AG20443 (cell line): ENCODE measurements at places on chromosomes 6 and 20.

GRCh38 chr6:152351742-152352141, 285.4 kb downstream of the SYNE1 start:
- DNase-seq = no peak

GRCh38 chr20:58987790-58988564, 6.9 kb downstream of the NELFCD start:
- DNase-seq = no peak

- no peak for DNase-seq
These were observed 19.6 kb downstream of the FOXC1 start for GRCh38 chr6:1629316-1629715.

GRCh38 chr6:157246048-157246630, 77.2 kb downstream of the TMEM242 start:
- DNase-seq = peak; percentile 71

GRCh38 chr6:53939830-53940229, 145.0 kb downstream of the LRRC1 start:
- no peak for DNase-seq

GRCh38 chr20:34066476-34067090, 45.5 kb downstream of the EIF2S2 start:
- no peak for DNase-seq

- DNase-seq = no peak
These were observed 66.0 kb downstream of the CDH26 start for GRCh38 chr20:60024245-60024644.

- DNase-seq = no peak
These were observed 830.9 kb upstream of the GJE1 start for GRCh38 chr6:141301779-141302178.

GRCh38 chr6:8857160-8857559, 421.8 kb upstream of the SLC35B3 start:
- no peak for DNase-seq

- no peak for DNase-seq
These were observed 35.6 kb upstream of the THBS2 start for GRCh38 chr6:169289257-169289618.

DNA sequence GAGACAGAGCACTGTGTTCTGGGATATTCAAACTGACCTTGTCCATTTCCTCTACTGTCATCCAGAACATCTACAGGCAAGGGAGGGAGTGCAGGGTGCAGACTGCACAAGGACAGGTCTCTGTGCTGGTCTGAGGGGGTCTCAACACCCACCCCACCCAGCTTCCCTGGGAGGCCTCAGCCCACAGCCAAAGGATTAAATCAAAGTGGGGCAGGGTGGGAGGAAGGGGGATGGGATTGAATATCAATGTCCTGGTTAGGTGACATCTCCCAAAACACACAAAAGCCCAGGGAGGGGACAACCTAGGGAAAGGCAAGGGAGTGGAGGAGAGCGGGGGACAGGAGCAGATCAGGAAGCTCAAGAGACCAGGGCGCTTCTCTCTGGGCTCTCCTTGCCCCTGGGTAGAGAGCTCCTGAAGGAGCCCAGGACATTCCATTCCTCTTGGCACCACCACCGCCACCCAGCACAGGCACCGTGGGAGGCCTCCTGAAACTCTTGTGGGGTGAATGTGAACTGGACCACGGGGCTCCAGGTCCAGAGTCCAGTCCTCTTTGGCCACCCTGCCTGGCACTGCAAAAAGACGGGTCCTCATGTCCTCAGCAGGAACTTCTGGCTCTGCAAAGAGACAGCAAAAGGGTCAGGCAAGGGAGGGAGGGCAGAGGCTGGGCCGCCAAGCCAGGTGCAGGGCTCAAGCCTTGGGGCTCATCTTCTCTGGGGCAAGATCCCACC, 73.9 kb downstream of the JPH2 start:
- DNase-seq = no peak

- DNase-seq = no peak
These were observed 129.6 kb downstream of the EDN1 start for GRCh38 chr6:12419631-12420272.

DNA sequence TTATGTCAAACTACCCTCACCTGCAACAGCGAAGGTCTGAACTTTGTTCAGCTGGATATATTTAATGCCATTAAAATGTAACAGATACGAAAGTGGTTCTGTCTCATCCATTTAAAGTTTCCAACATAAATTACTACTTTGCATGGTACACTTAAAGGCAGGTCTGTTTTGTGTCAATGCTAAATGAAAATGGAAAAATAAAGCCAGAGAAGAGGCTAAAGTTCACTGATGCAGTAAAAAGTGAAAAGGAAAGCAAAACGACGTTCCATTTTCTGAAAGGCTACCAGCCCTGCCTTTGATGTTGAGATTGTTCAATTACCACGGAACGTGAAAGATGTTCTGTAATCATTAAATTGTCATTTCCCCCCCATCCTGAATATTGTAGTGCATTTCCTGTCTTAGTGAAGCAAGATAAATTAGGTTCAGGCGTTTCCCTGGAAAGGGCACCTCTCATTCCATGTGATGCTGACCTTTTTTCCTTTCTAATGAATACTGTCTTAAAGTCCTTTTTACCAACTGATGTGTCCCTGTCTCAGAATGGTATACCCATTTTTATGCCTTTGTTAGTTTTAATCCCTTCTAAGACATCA, 334.7 kb upstream of the JAG1 start:
- DNase-seq = no peak

- DNase-seq = no peak
These were observed 8.8 kb downstream of the CDKAL1 start for GRCh38 chr6:20542927-20543602.

GRCh38 chr20:63165356-63166192, 50.4 kb downstream of the YTHDF1 start:
- DNase-seq = no peak

DNA sequence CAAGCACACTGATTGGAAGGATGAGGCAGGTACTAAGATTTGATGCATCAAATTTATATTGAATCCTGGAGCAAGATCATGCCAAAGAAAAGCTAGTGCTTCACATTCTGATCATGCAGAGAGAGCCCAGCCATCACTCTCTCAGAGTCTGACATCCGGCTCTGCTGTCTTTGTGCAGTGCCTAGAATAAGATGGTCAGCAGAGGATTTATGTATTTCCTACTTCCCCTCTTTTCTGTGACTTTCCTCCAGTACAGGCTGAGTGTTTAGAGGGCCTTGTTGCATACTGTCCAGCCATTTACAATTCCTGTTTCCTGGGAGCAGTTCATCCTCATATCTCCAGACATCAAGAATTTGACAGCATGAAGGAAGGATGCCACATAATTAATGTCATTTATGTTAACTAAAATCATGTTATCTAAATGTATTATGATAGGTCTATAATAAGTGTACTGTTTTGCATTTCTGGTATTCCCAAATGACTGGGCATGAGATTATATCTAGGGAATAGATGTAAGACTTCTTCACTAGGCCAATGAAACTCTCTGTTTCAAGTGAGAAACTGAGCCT, 167.6 kb downstream of the EPM2A start:
- DNase-seq = no peak

DNA sequence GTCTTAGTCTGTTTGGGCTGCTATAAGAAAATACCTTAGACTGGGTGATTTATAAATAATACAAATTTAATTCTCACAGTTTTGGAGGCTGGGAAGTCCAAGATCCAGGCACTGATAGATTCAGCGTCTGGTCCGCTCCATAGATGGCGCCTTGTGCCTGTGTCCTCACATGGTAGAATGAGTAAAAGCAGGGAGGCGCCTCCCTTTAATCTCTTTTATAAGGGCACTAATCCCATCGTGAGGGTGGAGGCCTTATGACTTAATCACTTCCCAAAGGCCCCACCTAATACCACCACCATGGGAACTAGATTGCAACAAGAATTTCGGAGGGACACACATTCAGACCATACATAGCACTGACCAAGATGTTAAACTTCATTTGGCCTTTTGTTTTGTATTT, 91.2 kb upstream of the TMEM181 start:
- no peak for DNase-seq

- DNase-seq = no peak
These were observed 437.6 kb upstream of the PLCB4 start for GRCh38 chr20:8631271-8631670.

DNA sequence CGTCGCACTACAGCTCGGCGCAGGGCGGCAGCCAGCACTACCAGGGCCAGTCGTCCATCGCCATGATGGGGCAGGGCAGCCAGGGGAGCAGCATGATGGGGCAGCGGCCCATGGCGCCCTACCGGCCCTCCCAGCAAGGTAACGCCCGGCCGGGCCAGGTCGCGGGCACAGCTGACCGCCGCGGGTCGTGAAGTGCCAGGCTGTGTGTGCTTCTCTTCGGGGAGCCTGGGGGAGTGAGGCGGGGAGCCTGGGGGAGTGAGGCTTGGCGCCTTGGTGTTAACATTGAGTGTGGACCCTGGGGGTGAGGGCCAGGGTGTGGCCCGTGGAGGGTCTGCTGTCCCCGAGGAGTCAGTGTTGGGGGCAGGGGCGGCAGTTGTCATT, 19.4 kb upstream of the MTG2 start:
- DNase-seq = no peak

DNA sequence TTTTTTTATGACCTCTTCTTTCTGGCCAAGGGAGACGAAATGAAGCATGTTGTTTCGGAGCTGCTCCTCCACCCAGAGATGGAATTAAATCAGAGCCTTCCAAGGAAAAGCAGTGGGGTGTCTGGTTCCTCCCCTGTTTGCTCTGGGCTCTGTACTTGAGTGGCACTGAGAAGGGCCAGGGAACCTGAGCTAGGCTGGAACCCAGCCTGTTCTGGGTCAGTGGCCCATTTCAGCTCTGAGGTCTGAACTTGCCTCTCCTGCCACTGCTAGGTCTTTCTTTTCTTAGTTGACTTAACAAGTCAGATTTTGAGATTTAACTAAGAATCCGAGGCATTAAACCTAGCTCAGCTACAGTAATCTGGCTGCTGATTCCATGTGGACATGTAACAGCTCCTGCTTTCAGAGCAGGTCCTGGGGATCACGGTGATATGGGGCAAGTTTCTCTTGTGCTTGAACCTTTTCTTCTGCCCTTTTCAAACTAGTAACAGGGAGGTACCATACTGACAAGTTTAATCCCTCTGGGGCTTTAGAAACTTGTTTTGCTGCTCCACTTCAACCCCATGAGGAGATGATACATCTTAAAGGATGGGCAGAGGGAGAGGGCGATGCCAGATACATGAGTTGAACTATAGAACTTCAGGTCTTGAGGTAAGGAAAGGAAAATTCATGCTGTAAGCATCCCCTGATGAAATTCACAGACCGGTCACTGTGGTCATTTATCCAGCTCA, 101.1 kb downstream of the SLC24A3 start:
- no peak for DNase-seq

DNA sequence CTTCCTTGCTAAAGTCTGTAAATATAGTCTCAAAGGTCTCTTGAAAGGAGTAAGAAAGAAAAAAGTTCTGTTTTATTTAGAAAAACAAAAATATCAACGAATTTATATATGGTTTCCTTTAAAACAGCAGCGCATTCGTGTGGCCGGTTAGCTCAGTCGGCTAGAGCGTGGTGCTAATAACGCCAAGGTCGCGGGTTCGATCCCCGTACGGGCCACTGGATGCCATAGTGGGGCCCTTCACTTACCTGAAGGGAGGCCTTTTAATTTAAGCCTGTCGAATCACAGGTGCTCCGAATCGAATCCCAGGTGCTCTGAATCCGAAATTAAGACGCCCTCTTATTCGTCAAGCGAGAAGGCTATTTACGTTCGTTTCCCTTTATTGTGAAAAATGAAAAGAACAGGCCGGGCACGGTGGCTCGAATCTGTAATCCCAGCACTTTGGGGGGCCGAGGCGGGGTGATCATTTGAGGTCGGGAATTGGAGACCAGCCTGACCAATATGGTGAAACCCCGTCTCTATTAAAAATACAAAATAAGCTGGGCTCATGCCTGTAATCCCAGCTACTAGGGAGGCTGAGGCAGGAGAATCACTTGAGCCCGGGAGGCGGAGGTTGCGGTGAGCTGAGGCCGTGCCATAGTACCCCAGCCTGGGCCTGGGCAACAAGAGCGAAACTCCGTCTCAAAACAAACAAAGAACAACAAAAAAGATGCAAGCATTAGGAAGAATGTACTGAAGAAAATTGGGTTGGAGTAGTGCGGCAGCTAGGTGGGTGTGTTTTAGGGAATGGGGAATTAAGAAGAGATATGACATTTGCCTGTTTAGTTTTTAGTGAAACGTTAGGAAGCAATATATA, 195.8 kb upstream of the ZNF184 start:
- DNase-seq = peak; percentile 67

DNA sequence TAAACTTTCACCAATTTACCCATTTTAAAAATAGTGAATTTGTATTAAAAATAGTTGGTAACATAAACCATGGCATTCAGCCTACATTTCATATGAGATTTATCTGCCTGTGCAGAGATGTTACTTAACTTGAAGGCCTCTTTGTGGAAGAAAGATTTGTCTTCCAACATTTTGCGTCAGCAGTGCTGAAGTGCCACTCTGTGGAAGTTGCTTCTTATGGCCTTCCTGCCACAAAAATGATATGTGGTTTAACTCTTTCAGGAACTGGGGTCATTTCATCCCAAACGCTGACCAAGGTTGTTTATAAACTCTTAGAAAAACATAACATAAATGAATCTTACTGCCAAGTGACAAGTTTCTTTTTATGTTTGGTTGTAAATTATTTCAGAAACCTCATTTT, 246.8 kb downstream of the ARID1B start:
- DNase-seq = no peak

DNA sequence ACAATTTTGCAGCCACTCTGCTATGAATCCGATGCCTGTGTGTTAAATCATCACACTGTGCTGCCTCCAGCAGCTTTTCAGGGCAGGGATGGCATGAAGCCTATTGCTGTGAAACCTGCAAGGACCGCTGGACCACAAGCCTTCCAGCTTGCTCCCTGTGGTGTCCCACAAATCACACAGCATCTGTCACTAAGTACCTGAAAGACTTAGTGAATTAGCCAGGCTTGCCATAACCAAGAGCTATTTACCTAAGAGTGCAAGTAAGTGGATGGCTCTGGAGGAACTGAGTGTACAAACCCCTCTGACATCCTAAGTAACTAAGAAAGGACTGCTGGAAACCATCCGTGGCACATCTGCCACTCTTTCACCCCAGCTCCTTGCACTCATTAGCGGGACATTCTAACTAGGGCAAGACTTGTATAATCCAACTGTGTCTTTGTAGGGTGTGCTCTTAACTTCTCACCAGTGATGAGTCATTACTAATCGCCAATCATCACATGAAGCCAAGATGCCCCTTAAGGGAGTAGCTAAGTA, 34.7 kb downstream of the FOXQ1 start:
- DNase-seq = no peak

GRCh38 chr6:154404791-154405400, 48.3 kb upstream of the IPCEF1 start:
- DNase-seq = peak; percentile 40

DNA sequence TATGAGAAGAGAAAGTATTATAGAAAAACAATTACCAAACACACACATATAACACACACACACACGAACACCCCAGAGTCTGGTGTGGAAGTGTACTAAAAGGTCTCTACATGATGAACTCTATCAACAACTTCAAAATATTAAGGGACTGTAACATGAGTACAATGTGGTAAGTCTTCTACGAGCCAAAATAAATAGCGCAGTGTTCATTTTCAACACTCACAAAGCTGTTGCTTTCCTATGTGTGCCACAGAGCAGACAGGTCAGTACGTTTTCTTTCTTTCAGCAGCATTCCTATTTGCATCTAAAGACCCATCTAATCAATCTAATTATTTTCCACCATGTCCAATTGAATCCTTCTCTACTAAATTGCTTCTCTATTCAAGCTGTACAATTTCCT, 12.1 kb upstream of the CNKSR3 start:
- DNase-seq = no peak
